ENCODE measurements at places on chromosomes 16 and 17.

GRCh38 chr16:78362524-78363135 is 263.2 kb downstream of the WWOX start:
- DNase-seq, result no peak

GRCh38 chr17:31394544-31394943 is 3.1 kb downstream of the RAB11FIP4 start:
- DNase-seq, result no peak

DNA sequence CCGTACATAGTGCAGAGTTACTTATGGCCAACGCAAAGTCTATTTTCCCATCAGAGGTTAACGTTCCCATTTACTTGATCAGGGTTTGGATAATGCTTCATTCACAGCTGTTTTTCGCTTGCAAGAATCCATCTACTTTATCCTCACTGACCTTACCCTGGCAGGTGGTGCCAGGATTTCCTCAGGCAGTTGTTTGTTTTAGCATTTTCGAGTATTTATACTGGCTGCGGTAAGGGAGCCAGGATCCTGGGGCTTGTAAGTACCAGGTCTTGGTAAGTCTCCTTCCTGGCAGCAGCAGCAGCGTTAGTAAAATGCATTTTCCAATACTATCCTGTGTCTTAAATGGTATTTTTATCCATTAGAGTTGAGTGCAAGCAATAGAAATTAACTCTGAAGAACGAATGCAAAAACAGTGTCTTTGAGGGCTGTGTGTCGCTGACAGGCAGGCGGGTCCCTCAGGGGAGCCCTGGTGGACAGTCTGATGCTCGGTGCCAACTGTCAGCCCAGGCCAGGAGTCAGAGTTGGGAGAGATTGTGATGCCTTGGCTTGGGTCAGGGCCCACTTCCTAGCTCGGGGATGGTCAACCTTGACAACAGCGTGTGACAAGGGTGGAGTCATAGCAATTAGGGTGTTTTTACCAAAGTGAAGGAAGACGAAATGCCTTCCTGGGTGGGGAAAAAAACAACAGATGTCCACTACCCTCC is 92.4 kb upstream of the HSBP1 start:
- DNase-seq, result no peak

DNA sequence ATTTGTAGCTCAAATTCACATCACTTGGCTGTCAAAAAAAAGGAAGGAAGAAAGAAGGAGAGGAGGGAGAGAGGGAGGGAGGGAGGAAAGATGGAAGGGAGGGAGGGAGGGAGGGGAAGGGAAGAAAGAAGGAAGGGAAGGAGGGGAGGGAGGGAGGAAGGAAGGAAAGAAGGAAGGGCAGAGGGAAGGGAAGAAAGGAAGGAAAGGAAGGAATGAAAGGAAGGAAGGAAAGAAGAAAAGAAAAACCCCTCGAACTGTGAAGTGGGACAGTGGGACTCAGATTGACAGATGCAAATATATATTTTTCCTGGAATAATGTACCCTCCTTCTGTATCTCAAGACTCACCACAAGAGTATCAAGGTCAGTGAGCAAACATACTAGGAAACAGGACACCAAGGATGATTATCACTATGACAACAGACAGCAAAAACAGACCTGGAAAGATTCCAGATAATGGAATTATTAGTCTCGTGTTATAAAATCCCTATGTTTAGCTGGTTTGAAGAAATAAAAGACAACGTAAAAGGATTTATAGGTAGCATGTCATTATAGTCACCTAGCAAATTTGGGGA is 24.2 kb upstream of the ABCA3 start:
- DNase-seq, result no peak

DNA sequence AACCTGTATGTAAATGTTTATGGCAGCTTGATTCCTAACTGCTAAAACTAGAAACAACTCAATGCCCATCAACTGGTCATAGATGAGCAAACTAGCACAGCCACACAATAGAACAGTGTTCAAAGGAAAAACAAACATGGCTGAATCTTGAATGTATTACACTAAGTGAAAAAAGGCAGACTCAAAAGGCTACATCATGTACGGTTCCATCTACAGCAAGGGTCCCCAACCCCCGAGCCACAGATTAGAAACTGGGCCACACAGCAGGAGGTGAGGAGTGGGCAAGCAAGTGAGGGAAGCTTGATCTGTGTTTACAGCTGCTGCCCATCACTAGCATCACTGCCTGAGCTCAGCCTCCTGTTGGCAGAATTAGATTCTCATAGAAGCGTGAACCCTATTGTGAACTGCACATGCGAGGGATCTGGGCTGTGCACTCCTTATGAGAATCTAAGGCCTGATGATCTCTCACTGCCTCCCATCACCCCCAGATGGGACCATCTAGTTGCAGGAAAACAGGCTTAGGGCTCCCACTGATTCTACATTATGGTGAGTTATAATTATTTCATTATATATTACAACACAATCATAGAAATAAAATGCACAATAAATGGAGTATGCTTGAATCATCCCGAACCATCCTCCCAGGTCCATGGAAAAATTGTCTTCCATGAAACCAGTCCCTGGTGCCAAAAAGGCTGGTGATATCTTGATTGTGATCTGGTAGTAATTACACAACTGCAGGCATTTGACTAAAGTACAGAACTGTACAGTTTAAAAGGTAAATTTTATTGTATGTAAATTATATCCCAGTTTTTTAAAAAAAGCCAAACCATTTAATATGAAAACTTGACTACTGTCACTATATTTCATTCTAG is 7.7 kb downstream of the CEP20 start:
- DNase-seq, result no peak

DNA sequence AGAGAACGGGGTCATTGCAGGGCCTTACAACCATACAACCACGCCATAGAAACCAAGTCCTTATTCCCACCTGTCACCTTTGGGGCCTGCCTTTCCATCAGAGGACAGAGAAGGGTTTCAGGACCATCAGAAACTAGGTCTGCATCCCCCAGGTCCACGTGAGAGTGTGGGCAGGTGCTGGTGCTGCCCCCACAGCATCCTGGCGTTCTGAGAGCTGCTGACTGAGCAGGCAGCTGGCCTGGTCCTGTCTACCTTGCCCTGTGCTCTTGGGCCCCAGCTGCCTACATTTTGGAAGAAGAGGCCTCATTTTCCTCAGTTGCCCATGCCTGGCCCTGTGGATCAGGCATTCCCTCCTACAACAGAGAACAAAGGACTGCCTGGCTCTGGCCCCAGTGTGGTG is 21.6 kb downstream of the ZNF276 start:
- no peak for DNase-seq

- no peak for DNase-seq
Observed at GRCh38 chr17:49390548-49391324, 23.9 kb downstream of the PHB1 start.

GRCh38 chr17:42680331-42680808 is 1.3 kb downstream of the CCR10 start:
- DNase-seq, result no peak

GRCh38 chr17:44334727-44335126 is 10.1 kb upstream of the SLC25A39 start:
- no peak for DNase-seq

- DNase-seq, result no peak
Observed at GRCh38 chr17:41734949-41735313, 488 bp upstream of the HAP1 start.

GRCh38 chr16:63922560-63922959 is 1199.3 kb downstream of the CDH11 start:
- DNase-seq, result no peak

DNA sequence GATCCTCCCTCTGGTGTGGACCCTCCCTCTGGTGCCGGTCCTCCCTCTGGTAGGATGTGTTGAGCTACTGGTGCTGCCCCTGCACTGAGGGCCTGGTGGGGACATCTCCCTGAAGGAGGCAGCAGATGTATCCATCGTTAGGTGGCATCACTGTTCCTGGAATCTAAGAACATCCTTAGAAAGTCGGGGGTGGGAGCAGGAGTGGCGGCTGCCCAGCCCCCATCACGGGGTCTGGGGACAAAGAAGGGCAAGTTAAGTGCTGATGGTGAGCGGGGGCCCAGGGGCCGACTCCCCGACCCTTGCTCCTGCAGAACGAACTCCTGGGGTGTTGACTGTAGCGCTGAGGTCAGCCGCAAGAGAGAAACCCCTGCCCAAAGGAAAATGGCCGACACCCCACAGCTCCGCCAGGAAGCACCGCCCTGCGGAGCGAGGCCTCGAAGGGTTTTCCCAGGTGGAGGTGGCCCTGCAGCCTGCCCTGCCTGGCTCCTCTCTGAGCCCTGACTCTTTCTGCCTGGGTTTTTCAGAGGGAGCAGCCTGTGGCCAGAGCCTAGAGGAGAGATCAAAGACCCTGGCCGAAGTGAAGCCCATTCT is 5.5 kb downstream of the CTU2 start:
- no peak for DNase-seq

- no peak for DNase-seq
Observed at GRCh38 chr17:56488800-56489199, 104.7 kb upstream of the NOG start.

- no peak for DNase-seq
Observed at GRCh38 chr16:72467157-72467759, 295.3 kb upstream of the PMFBP1 start.

DNA sequence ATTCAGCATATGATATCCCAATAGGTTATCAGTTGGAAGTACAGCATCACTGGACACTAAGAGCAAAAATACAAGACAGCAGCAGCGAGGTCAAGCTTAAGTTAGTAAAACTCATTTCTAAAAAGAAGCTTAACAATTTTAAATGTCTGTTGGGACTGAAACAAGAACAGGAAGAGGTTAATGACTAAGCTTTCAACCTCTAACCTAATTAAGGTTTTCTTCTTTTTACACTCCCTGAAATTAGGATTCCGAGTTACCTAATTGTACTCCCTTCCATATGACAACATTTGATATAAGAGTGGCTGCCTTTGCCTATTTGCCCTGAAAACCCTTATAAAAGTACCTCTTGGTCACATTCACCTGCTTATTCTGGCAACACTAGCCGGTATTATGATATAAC is 34.3 kb downstream of the CPSF4L start:
- DNase-seq, result no peak

DNA sequence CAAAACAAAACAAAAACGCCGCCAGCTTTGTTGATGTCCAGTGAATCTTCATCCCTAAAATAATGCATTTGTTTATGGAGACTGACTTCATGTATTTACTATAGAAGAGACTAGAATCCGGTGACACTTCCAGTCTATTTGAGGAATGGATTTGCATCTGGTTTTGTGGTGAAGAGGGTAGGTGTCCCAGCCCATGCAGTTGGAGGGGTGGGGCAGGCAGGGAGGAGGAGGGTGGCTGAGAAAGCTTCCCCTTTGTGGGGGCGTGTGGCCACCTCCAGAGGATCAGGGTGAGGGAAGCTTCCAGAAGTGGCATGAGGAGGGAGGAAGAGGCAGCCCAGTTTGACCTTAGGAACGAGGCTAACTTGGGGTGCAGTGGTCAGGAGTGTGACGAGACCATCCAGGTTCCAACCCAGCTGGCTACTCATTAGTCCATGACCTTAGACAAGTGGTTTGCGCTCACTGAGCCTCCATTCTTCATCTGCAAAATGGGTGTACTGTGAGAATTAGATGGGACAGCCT is 69.5 kb downstream of the CMIP start:
- no peak for DNase-seq

DNA sequence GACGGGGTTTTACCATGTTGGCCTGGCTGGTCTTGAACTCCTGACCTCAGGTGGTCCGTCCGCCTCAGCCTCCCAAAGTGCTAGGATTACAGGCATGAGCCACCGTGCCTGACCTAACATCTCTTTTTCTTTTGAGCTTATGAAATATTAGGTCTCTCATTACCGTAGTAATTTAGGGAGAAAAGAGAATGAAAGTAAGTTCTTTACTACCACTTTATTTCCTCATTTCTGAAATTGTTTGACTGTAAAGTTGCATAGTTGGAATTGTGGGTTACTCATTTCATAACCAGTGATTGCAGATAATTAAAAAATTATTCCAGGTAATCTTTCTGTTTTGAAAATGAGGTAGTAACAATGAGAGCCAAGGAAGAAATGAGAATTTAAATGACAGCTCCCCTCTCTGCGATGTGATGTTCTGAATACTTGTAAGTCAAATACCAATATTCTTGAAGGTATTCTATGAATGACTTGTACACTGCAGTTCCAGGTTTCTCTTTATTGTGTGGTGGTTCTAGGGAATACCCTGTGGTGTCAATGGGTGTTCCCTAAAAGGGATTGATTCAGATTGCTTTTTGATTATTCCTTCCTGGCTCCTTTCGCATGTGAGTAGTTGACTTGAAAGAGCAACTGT is 28.3 kb downstream of the MAP2K4 start:
- no peak for DNase-seq

- no peak for DNase-seq
Observed at GRCh38 chr17:82215095-82215971, 2.7 kb upstream of the CCDC57 start.

GRCh38 chr16:914440-914839 is 56.3 kb downstream of the LMF1 start:
- no peak for DNase-seq

DNA sequence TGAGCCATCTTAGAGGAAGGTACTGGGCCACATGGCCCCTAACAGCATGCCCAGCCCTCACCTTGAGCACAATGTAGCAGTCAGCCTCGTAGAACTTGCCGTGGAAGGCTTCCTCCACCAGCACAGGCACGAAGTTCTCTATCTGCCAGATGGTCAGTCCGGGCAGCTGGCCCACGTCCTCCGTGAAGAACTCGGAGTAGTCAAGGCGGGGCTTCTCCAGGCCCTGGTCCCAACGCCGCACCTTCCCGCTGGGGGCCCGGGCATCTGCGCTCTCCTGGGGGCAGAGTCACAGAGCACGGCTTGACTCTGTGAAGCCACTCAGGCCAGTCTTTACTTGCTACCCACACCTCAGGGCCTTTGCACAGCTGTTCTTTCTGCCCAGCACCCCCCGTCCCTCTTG is 7.3 kb downstream of the FLII start:
- no peak for DNase-seq

DNA sequence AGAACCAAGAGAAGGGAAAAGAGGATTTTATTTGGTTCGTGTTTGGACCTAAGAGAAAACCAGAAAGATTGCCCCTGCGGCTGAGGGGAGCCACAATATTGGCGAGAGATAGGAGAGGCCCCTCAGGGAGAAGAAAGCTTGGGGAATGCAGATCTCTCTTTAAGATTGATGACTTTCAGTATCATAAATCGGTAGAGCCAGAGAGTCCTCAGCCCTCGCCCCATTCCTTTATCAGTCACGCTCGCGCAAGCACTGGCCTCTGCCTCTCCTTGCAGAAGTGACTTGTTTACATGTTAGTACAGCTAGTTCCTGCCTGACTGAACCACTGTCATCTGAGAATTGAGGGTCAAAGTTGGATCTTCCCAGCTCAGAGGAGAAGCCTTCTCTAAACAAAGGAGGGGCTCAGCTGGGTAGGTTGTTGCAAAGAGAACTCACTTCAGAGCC is 21.5 kb upstream of the KRT19 start:
- no peak for DNase-seq

GRCh38 chr17:57092779-57093178 is 7.7 kb downstream of the AKAP1 start:
- DNase-seq, result no peak

DNA sequence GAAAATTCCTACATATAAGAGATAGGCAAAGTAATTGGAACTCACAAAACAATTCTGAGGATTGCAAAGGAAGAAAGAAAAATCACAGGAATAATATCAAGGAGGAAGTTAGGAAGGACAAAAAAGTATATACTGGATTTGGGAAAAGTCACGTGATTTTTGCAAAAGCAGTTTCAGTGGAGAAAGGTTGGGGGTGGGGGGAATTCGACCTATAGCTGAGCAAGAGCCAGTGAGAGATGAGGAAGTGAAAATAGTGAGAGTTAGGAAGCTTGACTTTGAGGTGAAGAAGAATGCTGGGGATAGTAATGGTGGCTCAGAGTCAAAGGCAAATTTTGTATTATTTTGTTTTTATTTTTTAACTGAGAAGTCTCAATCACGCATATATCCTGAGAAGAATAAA is 438.0 kb upstream of the PMFBP1 start:
- no peak for DNase-seq

GRCh38 chr17:32759476-32759875 is 117.4 kb downstream of the MYO1D start:
- no peak for DNase-seq
